Activated CD8-positive, alpha-beta memory T cell treated with anti-CD3 and anti-CD28 coated beads for 4 hours (primary cell): ENCODE measurements at places on chromosomes 4 and X.

DNA sequence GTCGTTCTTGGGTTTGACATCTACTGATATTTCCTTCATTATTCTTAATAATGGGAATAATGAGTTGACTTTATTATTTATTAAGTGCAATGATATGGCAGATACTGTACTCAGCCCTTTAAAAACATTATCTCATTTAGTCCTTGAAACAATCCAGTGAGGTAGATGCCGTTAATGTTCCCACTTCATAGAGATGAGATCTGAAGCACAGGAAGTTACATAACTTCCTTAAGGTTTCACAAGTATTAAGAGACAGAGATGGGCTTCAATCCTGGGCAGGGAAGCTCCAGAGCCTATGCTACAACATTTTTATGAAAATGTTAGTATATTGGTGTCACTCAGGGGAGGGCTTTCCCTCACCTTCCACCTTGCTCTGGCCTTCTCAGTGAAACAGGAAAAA, 9.7 kb upstream of the KLHL13 start:
- DNase-seq: no peak

DNA sequence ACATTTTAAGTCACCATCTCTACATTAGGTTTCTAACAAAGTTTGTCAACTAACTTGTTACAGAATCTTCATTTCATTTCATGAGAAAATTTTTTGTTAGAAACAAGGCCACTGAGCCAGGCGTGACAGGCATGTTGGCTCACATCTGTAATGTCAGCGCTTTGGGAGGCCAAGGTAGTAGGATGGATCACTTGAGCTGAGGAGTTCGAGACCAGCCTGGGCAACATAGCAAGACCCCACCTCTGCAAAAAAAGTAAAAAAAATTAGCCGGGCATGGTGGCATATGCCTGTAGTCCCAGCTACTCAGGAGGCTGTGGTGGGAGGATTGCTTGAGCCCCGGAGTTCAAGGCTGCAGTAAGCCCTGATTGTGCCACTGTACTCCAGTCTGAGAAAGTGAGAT, 32.3 kb downstream of the FAT1 start:
- no peak for DNase-seq

DNA sequence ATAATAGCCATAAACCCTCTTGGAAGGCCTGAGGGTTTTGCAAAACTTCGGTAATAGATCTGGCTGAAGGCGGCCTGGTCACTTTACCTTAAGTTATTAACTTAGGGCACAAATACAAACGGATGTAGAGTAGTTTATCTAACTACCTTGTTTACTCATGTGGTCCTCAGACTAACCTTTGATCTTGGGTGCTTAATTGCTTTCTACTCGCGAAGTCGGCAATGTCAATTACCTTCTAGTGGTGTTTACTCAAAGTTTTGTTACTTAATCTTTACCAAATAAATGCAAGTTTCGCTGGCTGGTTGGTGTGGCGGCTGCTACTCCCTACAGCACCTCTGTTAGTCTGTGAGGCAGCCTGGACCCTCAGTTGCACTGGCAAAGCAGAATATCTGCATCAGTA, 8.9 kb upstream of the ZNF141 start:
- DNase-seq: no peak

DNA sequence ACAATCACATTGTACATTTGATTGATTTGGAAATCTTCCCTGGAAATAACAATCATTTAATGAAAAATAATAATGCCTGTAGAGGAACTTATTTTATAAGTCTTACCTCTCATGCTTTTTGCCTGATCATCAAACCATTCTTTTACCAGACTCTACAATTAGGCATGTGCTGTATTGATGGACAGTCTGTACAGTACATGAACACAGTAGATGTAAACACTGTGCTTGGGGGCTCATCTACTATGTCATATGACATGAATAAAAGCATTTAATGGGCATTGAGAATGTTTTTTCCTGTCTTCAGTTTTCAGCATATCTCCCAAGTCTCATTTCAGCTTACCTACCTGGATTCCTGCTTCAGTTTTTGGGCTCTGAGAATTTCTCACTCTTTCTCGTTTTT, 1070.9 kb downstream of the STIM2 start:
- no peak for DNase-seq

- DNase-seq: no peak
Observed at GRCh38 chr4:3389233-3390215, 52.2 kb upstream of the HGFAC start.

GRCh38 chr4:68404153-68404552, 43.1 kb upstream of the TMPRSS11E start:
- no peak for DNase-seq

- DNase-seq: no peak
Observed at GRCh38 chr4:38630519-38630918, 33.5 kb upstream of the KLF3 start.

GRCh38 chr4:96092151-96092705, 252.3 kb downstream of the PDHA2 start:
- DNase-seq: no peak

DNA sequence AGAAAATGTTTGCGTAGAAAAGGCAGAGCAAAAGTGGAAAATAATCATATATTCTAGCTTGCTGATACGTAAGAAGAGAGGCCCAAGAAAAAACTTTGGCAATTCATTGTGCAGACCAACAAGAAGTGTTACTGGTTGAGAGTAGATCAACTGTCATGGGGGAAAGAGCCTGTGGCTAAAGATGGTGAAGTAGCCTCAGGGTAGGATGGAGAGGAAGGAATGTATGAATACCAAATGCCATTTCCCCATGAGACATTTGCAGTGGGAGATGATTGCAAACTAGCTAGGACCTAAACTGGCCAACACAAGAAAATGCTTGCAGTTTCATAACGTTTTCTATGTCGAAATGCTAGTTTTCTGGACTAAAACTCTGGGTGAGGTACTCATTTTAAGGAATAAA, 47.7 kb upstream of the ADGRL3 start:
- no peak for DNase-seq

DNA sequence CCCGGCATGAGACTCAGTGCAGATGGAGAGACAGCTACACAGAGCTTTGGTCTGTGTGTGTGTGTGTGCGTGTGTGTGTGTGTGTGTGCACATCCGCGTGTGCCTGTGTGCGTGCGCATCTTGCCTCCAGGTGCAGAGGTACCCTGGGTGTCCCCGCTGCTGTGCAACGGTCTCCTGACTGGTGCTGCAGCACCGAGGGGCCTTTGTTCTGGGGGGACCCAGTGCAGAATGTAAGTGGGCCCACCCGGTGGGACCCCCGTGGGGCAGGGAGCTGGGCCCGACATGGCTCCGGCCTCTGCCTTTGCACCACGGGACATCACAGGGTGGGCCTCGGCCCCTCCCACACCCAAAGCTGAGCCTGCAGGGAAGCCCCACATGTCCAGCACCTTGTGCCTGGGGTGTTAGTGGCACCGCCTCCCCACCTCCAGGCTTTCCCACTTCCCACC, 14.3 kb downstream of the FGFR3 start:
- DNase-seq: no peak

DNA sequence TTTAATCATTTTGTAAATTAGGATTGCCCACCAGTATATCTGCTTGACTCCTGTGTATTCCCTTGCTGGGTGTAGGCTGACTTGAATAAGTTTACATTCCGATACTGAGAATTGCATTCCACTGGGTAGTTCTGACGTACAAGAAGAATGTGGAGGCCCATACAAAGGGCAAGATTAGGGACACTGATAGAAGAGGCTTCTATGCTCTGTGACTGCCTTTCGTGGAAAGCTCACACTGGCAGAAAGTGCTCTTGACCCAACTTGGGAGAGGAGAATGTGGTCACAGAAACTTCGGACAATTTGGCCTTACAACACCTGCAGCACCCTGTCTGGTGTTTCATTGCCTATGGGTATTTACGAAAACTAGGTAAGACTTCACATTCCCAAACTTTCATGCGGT, 126.3 kb downstream of the RAPGEF2 start:
- DNase-seq: no peak

GRCh38 chr4:73067971-73068394, 1.5 kb downstream of the COX18 start:
- DNase-seq: no peak
